Right forelimb (tissue), 1 donor: ENCODE measurements at places on chromosomes 11 and 22.

GRCh38 chr22:35135165-35135564, 69.2 kb downstream of the ISX start:
- no peak for DNase-seq

DNA sequence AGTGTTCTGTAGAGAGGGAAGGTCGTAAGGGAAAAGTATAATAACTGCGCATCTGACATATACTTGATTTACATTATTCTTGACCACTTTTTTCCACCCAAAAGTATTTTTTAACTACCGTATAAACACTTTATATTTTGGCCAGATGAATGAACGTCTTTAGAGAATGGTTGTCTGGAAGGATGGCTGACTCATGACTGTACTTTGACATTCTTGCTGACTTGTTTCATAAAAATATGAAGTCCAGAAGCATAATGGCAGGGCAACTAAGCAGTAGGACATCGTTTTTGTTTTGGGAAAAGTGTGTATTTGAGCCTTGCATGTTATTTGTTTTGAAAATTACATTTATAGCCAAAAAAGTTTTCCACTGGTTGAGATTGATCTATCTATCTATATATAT, 110.0 kb downstream of the OSBP2 start:
- DNase-seq = no peak

DNA sequence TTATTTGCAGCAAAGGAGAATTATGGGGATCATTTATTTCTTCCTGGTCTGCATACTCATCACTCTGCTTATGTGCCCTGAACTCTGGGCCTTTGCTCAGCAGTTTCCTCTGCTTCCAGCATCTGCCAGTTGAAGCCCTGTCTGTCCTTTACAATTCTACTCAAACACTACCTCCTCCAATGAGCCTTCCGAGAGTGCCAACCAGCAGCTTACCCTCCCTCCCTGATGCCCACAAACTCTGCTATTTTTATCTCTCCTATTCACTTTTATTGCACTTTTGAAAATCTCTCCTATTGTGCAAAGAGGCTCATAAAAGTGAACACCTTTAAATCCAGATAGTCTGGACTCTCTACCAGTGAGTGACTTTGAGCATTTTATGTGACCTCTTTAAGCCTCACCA, 3.6 kb upstream of the ME3 start:
- DNase-seq = no peak

DNA sequence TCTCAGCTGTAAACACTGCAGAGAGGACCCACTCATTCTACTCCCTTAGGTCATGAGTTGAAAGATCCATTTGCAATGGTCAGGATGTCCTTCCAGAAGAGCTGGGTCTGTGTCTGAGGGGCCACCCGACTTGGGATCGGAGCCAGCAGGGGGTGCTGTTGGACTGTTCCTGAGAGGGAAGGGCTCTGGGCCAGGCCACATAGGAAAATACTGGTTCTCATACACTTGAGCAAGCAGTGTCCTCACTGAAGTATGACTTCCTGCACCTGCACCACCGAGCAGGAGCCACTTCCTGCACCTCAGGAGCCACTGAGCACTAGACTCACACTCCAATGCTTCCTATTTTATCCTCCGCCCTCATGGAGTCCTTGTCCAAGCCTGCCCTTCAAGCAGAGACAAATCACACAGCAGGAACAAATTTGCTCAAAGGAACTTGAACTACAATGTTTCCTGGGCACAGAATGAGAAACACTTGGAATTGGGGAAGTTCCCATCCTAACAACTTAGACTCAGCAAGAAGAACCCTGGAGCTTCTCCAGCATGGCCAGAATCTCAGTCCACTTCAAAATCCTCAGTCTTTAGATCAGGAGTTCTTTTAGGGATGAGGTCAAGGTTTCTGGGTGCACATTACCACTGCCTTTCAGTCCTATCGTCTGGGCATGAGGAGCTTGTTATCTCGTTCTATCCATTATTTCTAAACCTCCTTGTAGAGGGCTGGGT, 36.6 kb upstream of the VPREB1 start:
- DNase-seq = peak; percentile 73

DNA sequence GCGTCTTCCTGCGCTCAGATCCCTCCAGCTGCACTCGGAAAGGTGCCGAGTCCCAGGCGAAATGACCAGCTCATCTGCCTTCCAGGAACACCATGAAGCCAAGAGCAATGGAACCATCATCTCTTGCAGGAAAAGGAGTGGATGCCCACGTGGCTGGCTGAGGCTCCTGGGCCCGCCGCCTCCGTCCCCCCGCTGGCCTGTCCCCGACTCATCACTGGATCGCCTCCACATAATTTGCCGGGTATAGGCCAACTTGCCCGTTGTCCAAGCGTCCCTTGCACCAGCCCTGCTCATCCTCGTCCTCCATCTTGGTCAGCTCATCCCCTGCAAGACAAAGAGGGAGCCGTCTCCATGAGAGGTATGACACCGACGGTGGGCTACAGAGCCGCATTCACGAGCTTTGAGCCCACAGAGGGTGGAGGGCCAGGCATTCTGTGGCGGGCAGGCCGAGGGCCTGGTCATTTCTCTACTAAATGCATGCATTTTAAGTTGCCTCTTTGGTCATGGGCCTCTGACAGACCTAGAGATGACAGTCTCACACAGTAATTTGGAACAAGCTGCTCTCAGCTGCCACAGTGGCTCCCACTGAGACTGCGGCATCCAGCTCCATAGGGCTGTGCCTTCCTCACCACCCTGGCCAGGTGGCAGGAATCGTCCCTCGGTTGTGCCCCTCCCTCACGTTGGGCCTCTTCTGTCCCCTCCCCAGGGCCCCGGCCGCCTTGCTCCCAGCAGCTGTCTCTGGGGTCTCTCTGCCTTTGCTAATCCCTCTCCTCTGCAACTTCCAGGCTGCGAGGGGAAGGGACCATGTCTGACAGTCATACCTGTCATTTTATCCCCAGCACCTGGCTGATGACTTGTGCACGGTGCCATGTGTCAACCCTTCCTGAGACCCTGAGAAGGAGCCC, 14.3 kb upstream of the ARFGAP3 start:
- no peak for DNase-seq

- DNase-seq = peak; percentile 37
Observed at GRCh38 chr11:64218628-64219353, 7.2 kb downstream of the TRPT1 start.

DNA sequence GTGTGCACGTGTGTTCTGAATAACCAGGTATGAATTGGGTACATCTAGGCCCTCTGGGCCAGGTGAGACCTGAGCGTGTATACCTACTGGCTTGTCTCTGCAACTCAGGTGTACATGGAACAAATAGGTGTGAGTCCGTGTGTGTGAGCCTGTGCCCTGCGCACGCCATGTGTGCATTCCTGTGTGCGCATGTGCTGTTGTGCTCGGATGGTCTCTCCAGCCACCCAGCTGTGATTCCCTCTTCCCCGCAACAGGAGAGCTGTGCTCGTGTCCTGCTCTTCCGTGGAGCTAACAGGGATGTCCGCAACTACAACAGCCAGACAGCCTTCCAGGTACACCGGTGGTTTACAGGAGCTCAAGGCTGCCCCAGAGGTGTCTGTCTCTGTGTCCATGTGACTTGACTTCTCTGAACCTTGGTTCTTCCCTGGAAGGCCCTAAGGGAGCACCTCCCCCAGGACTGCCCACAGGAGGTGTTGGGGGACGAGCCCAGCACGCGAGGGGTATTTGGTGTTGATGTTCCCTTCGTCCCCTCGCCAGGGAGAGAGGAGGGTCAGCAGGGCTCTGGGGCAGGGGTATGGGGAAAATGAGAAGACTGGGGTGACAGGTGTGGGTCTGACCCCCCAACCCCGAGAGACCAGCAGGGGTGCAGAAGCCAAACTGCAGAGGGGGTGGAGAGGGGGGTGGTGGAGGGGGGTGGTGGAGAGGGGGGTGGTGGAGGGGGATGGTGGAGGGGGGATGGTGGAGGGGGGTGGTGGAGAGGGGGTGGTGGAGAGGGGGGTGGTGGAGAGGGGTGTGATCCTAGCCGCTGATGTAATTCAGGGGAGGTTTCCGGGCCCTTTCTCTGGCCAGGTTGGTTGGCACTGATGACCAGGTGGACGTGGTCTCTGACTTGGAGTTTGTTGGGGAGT, 10.7 kb downstream of the SHANK3 start:
- no peak for DNase-seq

DNA sequence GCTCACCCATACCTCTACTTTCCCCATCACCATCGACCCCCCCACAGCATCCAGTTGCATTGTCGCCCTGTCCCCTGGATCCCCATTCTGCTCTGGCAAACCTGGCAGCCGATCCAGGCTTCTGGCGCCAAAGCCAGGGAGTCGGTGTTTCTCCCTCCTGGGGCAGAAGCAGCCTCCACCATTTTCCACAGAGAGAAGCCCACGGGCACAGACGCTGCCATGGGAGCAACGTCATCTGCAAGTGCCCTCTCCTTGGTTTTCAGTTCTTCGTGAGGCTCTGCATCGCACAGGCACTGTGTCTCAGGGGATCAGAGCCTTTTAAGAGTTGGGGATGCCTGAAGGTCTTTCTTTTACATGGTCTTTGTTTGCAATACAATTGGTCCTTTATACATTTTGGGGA, 2.3 kb downstream of the YPEL4 start:
- DNase-seq = peak; percentile 61

DNA sequence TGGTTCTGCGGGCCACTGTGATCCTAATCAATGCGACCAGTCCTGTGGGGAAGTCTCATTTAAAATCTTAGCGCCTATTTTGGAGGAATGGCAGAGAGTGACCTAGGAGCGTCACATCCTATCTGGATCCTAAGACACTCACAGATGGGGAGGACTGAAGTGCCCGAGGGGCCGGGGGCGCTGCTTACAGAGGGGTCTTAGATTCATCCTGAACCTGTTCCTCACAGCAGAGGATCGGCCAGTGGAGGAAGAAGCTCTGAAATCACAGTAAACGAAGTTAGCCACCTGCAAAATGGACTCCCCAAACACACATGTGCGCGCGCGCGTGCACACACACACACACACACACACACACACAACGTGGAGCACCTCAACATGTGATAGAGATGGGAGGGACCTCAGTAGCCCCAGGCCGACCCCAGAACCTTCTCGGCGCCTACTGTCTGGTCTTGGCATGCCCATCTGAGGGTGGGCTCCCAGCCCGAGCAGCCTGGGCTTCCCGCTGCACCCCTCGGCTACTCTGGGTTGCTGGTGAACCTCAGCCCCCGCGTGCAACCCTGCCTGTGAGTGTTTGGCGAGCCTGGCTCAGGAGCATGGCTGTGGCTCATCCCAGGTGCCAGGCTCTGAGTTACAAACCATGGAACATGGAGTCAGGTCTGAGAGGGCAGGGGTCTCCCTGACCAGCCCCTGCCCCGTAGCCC, 613.3 kb downstream of the TBC1D22A start:
- DNase-seq = peak; percentile 13

DNA sequence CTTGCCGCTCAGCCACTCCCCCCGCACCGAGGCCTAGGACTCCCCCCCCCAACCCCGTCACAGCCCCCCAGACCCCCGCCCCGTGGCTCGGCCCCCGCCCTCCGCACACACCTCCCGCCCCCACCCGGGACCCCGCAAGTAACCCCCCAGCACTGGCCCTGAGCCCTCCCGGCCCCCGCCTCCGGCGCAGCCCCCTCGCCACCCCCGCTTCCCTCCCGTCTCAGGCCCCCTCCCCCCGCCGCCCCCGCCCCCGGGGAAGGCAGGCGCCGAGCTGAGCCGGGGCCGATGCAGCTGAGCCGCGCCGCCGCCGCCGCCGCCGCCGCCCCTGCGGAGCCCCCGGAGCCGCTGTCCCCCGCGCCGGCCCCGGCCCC, 1.5 kb downstream of the SHANK3 start:
- DNase-seq = peak; percentile 43

- no peak for DNase-seq
Observed at GRCh38 chr11:102664001-102664752, 39.0 kb upstream of the MMP20 start.
